ENCODE measurements at places on chromosomes 3 and 15.

- no peak for DNase-seq
Measured at GRCh38 chr3:183330881-183331280, 77.8 kb downstream of the B3GNT5 start.

- DNase-seq, result no peak
Measured at GRCh38 chr3:123027292-123028232, at the start of gene SEMA5B. SEMA5B (minus strand) TSS chr3:123027763; CDS start chr3:122961263, 66,500 bp downstream.

DNA sequence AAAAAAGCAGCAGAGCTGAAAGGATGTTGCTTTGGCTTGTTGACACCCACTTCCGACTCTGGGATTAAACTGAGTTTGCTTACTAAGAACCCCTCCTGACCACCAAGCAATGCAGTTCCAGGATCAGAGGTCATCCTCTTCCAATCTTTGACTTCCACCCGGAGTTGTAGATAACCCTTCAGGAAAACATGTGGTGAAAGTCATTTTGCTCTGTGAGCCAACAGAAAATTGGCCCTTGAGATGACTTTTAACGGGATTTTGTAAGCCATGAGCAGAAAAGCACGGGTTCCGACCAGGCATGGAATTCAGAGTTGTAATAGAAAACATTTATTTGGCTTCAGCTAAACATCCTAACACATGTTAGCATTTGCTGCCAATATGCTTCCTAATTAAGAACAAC is 171.6 kb upstream of the NR2F2 start:
- no peak for DNase-seq

- no peak for DNase-seq
Measured at GRCh38 chr3:131550562-131551465, 48.0 kb upstream of the MRPL3 start.

- no peak for DNase-seq
Measured at GRCh38 chr3:4406746-4407568, 60.1 kb downstream of the SUMF1 start.

DNA sequence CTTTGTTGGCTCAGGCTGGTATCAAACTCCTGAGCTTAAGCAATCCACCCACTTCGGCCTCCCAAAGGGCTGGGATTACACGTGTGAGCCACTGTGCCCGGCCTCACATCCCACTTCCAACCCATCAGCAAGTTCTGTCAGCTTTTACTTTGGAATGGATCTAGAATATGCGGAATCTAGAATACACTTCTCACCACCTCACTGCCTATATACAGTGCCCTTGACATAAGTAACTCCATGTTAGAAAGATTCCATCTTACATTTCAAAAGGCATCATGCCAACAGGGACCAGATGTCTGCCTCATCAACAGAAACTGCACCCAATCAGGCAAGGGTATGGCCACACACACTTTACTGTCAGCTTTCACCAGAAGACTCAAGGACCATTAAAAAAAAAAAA is 9.9 kb upstream of the RBSN start:
- DNase-seq, result no peak
